ELF-1 (cell line): ENCODE measurements at places on chromosomes 2 and 18.

DNA sequence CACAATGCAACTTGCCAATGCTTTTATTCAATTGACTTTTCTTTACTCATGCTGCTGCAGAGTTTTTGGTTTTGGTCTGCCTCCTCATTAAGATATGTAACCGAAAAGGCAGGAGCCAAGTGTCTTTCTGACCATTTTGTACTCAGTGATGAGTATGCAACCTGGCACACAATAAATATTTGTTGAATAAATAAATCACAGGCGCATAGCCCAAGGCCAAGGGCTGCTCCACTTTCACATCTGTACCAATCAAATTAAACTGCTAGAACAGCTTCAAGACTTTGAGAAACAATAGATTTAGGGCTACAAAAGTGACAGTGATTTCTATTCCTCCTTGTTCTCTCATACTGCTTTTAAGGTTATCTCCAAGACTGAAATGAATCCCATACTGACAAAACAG lies 828.2 kb downstream of the RNF144A start:
- no peak for DNase-seq

GRCh38 chr2:209985874-209986273 lies 16.6 kb upstream of the RPE start:
- DNase-seq = no peak

GRCh38 chr2:69791045-69791444 lies 38.4 kb upstream of the GMCL1 start:
- no peak for DNase-seq

GRCh38 chr2:222864296-222864695 lies 3.5 kb downstream of the ACSL3 start:
- DNase-seq = peak; percentile 77

DNA sequence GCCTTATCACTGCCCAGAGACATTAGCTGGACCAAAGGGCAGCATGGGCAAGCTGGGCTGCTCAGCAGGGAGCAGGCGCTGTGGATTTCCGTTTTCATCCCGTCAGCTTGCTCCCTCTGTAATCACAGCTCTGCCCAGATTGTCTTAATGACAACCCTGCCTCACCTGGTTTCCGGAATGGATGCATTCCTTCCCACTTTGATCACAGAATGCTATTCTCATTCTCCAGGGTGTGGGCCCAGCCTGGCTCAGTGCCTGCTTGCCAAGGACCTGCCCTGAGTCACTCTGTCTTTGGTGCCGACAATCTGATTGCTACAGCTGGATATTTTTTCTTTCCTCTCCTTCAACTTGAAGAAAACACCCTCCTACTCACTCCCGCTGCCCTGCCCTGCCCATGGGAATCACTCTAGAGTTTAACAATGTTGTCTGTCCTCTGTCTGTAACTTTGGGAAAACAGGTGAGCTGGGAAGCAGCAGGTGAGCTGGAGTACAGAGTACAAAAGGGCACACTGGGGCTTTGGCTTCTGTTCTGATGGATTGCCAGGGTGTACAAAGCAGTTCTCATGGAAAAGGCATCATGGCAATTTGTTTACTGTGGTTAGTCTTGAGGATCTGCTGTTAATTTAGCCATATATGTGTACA lies 27.2 kb upstream of the FAM136A start:
- DNase-seq = peak; percentile 37

- DNase-seq = no peak
Observed at GRCh38 chr2:239278361-239278760, 122.5 kb downstream of the HDAC4 start.

DNA sequence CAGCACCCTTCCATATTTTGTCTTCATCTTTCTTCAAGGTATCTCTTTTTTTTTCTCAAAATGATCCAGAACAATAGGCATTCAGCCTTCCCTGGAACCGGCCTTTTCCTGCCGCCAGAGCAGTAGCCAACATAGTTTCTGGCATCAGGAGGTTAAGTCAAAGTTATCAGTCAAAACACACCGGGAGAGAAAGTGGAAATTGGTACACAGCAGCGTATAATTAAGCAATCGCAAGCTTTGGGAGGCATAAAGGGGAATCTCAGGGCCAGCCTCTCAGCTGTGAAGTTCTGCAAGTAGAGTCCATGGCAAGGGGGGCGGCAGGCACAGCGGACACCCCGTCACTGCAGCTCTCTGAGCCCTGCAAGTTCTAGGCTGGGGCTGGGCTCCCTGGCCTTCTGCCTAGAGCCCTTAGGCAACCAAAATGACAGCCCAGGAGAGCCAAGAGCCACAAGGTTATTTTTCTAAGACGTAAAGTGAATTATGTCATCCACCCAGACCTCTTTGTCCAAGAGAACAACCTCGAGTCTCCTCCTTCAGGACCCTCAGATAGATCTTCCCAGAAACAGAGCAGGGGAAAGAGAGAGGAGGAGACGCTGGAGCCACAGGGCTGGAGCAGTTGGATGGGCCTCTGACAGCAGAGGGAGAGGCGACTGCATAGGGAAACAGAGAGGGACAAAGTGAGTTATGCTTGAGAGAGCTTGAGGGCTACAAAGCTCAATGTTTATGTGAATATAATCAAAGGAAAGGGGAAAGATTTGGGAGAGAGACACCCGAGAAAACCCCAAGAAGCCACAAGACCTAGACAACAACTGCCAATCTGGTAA lies 114.7 kb downstream of the BCL2L11 start:
- no peak for DNase-seq

GRCh38 chr2:223114170-223114569 lies 62.2 kb downstream of the KCNE4 start:
- DNase-seq = no peak

GRCh38 chr2:166032361-166032760 lies 78.8 kb upstream of the TTC21B start:
- no peak for DNase-seq

GRCh38 chr2:230777721-230778120 lies 65.1 kb downstream of the CAB39 start:
- no peak for DNase-seq

DNA sequence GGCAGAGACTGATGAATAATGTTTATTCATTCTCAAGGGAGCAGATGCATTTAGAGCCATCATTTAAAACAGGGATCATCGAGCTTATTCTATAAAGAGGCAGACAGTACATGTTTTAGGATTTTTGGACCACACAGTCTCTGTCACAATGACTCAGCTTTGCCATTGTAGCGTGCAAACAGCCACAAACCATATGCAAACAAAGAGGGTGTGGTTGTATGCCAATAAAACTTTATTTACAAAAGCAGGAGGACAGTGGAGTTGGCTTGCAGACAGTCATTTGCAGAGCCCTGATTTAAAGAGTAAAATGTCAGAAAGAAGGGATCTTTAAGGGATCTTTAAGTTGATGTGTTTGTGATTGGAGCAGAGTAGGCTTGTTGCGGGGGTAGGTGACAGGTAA lies 51.5 kb downstream of the SMIM21 start:
- DNase-seq = no peak

- no peak for DNase-seq
Observed at GRCh38 chr2:222835143-222835822, 25.6 kb upstream of the ACSL3 start.

DNA sequence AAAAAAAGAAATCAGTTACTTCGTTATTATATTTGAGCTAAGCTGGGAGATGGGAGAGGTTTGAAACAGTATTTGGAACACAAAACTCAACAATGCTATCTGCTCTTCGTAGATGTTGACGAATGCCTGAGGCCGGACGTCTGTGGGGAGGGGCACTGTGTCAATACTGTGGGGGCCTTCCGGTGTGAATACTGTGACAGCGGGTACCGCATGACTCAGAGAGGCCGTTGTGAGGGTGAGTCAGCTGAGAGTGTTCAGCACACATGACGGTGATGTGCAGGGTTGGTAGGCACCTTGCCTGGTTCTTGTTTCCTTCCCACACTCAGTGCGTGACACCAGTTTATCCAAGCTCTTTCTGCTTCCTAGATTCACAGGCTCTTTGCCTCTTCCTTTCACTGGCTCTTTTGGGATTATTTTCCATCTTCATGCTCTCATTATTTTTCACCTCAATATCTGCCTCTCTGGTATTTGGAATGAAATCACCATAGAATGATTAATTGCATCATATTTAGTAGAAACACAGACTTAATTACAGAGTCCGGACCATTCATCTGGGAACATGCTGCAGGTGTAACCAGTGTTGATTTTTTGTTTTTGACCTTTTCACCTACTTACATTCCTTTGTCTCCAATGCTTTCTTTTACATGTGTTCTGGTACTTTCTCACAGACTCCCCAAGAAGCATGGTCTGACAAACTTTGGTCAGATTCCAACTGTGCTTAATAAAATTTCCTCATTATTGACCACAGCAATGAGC lies 200.6 kb upstream of the RASGRP3 start:
- peak; percentile 11 for DNase-seq
